Kidney (tissue), 22 donors: ENCODE measurements at places on chromosomes 1 and 21.

GRCh38 chr1:80633947-80634706 lies 1166.6 kb upstream of the ADGRL2 start:
- DNase-seq: peak; percentile 44

- no peak for DNase-seq
These were observed 26.3 kb upstream of the ATF3 start for GRCh38 chr1:212582291-212582690.

- DNase-seq: no peak
These were observed 3.8 kb upstream of the ZBTB21 start for GRCh38 chr21:42013931-42014330.

- no peak for DNase-seq
These were observed 18.5 kb downstream of the CDCP2 start for GRCh38 chr1:54134295-54134694.

DNA sequence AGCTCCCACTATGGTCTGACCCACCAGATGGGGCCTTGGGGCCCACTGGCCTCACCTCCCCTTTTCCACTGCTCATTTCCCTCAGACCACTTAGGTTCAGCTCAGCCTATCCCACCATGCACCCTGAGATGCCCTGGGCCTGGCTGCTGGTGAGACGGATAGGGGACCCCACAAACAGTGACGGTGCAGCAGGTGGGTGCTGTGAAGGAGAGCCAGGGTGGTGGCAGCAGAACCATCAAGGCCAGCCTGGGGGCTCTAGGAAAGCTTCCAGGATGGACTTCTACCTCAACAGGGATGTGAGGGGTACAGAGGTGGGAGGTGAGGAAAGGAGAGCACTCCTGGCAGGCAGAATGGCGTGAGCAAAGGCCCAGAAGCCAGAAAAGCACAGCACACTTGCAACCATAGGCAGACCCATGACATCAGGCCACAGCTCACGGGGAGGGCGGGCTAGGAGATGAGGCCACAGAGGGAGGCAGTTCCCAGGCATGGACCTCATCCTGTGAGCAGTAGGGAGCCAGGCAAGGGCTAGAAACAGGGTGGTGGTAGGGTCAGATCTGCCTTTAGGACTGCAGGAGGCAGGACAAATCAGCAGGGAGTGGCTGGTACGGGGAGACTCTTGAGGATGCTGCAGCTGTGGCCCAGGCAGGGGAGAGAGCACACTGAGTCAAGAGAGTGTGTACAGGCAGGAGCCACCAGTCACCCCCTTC lies 23.1 kb downstream of the CYB5RL start:
- no peak for DNase-seq

DNA sequence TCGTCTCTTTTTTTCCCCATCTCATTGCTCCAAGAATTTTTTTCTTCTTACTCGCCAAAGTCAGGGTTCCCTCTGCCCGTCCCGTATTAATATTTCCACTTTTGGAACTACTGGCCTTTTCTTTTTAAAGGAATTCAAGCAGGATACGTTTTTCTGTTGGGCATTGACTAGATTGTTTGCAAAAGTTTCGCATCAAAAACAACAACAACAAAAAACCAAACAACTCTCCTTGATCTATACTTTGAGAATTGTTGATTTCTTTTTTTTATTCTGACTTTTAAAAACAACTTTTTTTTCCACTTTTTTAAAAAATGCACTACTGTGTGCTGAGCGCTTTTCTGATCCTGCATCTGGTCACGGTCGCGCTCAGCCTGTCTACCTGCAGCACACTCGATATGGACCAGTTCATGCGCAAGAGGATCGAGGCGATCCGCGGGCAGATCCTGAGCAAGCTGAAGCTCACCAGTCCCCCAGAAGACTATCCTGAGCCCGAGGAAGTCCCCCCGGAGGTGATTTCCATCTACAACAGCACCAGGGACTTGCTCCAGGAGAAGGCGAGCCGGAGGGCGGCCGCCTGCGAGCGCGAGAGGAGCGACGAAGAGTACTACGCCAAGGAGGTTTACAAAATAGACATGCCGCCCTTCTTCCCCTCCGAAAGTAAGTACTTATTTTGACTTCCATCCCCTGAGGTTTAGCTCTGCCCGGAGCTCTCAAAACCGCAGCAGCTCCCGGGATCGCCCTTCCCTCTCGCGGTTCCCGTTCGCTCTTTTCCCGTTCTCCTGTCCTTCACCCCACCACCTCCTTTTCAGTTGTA lies 1.5 kb downstream of the TGFB2 start:
- DNase-seq: peak; percentile 67

DNA sequence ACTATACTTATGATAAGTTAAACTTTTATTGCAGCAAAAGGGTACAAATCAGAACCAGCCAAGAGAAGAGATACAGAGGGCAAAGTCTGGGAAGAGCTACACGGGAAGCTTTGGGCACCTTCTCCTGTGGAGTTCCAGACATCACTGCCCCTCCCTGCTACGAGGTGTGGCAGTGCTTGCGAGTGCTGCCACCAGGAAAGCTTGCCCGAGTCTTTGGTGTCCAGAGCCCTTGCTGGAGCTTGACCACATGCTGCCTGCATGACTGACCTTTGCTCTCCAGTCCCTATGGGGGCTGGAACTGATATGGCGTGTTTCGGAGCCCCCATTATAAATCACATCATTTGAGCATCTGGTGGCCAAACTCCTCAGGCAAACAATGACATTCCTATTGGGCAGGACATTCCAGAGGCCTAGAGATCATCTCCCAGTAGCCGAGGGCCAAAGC lies 23.4 kb downstream of the PLEKHO1 start:
- no peak for DNase-seq

DNA sequence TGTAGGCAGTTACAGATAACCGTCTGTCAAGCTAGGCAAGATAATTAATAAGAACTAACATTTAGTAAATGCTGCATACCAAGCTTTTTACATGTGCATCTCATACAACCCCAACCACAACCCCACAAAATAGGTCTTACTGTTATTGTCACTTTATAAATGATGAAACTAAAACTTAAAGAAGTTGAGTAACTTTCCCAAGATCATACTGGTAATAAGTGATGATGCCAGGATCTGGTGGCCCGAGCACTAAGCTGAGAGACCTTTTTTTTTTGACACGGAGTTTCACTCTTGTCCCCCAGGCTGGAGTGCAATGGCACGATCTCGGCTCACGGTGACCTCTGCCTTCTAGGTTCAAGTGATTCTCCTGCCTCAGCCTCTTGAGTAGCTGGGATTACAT lies 1.8 kb downstream of the NCSTN start:
- no peak for DNase-seq

GRCh38 chr1:13702425-13703127 lies 2.6 kb downstream of the PRDM2 start:
- no peak for DNase-seq

GRCh38 chr1:198273748-198274295 lies 117.0 kb downstream of the NEK7 start:
- no peak for DNase-seq

DNA sequence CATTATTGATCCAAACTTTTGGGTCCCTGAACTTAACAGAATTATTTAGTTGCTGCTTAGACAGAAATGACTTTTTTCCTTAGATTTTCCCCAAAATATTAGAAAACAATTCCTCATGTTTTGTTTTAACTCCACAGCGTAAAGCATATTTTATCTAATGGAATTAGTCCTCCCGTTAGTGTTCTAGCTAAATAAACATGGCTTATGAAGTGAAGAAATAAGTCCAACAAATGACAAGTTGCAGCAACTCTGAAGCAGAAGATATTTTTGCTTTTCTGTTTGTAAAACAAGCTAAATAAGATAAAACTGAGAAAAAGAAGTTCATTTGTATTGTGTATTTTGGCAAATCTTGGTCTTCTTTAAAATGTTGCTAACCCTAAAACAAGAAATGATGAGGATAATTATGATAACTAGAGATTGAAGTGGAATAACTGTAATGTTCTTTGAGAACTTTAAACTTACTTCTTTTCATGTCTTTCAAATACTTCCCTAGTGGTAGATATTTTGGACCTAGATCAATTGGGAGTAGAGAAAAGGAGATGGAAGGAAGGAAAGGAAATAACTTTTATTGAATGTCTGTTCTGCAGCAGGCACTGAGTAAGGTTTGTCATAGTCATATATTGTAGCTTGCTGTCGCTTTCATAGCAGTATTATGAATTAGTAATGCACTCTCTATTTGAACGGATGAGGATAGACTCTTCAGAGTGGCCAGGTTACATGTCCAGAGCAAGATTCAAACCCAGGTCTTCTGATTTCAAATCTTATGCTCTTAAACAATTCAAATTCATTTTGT lies 12.5 kb downstream of the NFIA start:
- DNase-seq: no peak

GRCh38 chr1:1202831-1203560 lies 3.4 kb downstream of the TNFRSF18 start:
- DNase-seq: peak; percentile 63

DNA sequence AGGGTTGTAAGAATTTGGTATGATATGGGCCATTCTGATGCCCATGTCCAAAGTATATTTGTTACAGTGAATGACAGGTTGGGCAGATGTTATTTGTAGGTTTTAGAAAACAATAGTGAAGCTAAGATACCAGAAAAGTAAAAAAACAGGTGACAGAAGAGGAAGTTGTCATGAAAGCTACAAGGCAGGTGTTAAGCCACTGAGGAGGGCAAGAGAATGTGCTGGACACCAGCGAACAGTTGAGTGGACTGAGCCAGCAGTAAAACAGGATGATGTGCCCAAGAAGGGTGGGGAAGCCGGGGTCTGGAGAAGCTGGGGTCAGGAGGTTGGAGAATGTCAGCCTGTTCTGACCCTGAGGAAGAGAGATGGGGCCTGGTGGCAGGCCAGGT lies 83.3 kb downstream of the DTL start:
- DNase-seq: no peak

- DNase-seq: no peak
These were observed 31.6 kb upstream of the UBE2U start for GRCh38 chr1:64171797-64172281.

GRCh38 chr1:100352267-100353070 lies at the start of gene CDC14A:
TSS of gene CDC14A (plus strand) at chr1:100352506. CDS start at chr1:100352955, 449 bp downstream.
- DNase-seq: peak; percentile 98

- DNase-seq: peak; percentile 50
These were observed 164.6 kb downstream of the DNM3 start for GRCh38 chr1:172005856-172006255.

GRCh38 chr1:209643285-209644020 lies 8.8 kb downstream of the LAMB3 start:
- DNase-seq: peak; percentile 79

DNA sequence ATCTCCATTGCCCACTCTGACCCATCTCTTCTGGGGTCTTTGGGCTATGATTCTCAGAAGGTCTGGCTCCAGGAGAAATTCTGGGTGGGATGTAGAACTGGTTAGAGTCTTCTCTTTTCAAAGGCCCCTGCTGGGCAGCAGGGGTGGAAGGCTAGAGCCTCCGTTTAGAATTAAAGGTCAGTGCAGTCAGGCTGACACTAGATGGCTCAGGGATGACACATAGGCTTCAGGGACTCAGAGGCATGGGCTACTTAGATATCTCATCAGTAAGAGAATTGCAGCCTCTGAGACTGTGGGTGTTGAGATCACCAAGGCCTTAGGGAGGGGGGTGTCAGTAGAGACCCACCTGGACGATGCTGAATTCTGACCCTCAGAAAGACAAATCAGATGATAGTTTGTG lies 12.6 kb upstream of the PPM1J start:
- DNase-seq: no peak

DNA sequence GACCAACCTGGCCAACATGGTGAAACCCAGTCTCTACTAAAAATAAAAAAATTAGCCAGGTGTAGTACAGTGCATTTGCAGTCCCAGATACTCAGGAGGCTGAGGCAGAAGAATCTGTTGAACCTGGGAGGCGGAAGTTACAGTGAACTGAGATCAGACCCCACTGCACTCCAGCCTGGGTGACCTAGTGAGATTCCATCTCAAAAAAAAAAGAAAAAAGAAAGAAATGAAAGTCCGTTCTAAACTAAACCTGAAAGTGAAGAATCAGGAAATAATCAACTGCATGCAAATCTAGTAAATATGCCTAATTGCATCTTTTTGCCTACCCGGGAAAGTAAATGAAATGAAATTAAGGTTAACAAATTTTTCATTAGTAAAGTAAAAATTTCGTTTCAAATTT lies 99.6 kb downstream of the ZZZ3 start:
- no peak for DNase-seq

GRCh38 chr1:44939061-44939460 lies 47.3 kb downstream of the EIF2B3 start:
- no peak for DNase-seq

DNA sequence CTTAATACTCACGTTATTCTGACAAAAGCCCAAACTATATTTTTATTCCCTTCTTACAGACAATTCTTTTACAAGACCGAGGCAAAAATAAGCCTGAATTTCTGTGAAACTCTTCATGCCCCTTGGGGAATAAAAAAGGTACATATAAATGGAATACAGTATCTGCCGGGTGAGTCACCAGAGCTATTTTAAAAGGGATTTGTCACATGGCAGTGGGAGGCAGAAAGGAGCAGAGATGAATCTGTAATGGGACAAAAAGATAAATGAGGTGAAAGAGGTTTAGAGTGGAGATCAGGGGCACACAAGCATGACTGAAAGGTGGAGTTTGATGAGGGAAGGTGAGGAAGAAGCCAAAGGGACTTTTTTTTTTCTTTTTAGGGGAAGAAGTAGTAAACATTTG lies 8.8 kb downstream of the XCL1 start:
- DNase-seq: no peak

DNA sequence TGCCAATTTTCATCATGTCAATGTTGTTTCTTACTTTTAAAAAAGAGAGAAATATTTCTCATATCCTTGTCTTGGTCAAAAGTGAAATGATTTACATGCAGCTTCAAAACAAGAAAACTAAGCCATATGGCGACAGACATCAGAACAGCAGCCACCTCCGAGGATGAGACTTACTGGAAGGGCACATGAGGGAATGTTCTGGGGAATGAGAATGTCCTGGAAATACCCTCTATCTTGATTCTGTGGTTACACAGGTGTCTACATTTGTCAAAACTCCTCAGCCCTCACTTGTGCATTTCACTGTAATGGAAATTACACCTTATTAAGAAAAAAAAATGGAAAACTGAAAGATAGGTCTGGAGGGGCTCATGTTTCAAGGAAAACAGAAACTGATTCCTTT lies 14.2 kb upstream of the ECE1 start:
- DNase-seq: no peak

DNA sequence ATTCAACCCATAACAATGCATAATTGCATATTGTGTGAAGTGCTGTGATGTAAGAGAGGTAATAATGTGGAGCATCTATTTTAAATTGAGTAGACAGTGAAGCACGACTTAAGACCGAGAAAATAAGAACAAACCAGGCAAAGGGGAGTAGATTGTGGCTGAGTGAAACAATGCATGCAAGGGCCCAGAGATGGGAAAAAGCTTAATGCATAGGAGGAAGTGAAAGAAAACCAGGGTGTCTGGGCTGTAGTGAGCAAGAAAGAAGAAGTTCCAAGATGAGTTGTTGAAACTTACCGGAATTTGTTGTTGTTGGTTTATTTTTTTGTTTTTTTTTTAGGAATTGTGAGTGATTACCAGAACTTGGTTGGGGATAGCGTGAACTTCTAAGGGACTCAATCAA lies 104.7 kb downstream of the SNX7 start:
- DNase-seq: no peak

GRCh38 chr1:10117865-10118264 lies 85.1 kb downstream of the UBE4B start:
- DNase-seq: no peak
